ENCODE measurements at places on chromosomes 6 and 20.

DNA sequence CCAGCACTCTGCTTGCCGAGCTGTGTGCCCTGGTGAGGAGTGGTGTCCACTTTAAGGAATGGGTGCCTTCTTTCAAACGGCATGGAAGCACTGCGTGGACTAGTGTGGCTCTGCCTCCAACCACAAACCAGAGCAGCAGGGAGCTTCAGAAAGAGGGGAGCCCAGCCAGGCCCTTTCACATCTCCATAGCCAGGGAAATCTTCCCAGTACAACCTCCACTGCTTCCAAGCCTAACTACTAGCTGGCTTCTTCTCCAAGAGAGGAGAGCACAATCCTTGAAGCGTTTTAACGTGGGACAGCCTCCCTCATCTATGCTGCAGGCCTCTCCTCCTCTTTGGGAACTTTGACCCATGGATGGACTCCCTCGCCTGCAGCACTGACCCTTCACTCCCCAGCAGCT is 26.7 kb downstream of the TNXB start:
- no peak for DNase-seq

DNA sequence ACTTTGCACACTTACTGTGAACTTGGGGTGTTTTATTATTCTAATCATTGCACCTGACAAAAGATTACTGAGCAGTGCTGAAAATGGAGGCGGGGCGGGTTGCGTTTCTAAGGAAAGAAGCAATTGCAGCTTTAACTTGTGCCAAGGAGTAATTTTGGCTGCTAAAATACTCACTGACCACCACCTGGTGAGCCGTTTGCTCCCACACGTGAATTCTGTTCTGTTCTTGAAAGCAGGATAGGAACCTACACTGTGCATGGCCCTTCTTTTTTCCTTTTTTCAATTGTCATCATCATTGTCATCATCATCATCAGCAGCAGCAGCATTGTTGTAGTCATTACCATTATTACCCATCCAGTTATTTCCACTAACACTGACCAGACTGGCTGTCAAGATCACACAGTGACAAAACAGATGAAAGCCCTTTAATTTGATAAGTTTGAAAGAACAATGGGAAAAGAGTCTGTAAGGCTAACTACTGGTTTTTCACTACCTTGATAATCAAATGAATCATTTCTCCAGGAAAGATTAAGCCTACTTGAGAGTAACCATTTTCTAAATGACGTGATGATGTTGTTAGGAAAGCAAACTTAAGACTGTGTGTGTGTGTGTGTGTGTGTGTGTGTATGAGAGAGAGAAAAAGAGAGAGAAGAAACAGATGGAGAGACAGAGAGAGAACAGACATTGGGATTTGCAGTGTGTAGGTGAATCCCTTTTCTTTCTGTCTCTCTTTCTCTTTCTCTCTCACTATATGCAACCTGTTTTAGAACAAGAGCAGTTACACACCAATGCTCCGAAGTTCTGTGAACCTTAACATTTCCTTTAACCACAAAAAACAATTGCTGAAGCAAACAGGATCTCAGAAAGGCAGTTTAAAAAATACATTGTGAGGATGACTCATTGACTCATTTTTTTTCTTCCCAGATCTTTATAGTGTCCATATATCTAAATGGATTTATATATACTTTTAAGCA is 3.8 kb downstream of the RIPOR2 start:
- no peak for DNase-seq

- no peak for DNase-seq
These were observed 45.4 kb downstream of the ZBTB46 start for GRCh38 chr20:63785691-63786131.

GRCh38 chr6:55778705-55779104 is 96.7 kb downstream of the BMP5 start:
- no peak for DNase-seq

- no peak for DNase-seq
These were observed 31.1 kb upstream of the SLC35A1 start for GRCh38 chr6:87441711-87442110.

DNA sequence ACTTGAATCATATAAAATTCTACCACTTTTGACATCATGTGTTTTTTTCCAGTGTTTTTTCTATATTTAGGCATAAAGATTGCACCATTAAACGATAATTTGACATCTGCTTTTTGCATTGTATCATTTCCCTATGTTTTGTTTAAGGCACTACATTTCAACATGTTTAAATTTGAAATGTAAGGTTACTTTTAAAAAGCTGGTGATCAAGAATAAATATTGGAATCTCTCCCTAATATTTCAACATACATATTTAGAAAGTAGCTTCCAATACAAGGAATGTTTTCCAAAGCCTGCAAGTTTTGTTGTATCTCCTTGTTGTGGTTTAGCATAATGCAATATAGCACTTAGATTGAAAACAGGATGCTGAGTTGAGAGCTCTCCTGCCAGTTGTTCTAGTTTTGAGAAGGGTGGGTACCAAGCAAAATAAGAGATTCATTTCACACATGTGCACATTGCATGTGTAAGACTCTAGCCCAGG is 76.5 kb downstream of the SYNJ2 start:
- DNase-seq: no peak

GRCh38 chr20:40563296-40563950 is 125.6 kb downstream of the MAFB start:
- no peak for DNase-seq

- no peak for DNase-seq
These were observed 551.3 kb upstream of the CDH4 start for GRCh38 chr20:60700728-60701127.

DNA sequence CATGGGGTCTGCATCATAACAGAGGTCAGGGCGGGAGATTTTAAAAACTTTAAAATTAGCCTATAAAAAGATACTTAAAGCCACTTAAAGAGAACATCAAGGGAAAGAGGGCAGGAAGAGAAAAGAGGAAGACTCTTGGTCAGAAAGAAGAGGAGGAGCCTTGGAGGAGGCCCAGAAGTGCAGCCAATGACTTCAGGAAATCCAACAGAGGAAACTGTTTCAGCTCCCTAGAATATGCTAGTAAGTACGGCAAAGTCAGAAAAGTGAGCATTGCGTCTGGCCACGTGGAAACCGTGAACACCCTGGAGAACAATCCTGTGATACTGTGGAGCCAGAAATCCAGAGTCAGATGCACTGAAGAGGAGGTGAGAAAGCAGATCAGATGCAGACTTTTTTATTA is 22.5 kb upstream of the NHSL1 start:
- DNase-seq: no peak

- no peak for DNase-seq
These were observed 151.6 kb downstream of the BACH2 start for GRCh38 chr6:90144928-90145555.

GRCh38 chr6:104955927-104956730 is 778 bp upstream of the LIN28B start:
- no peak for DNase-seq

DNA sequence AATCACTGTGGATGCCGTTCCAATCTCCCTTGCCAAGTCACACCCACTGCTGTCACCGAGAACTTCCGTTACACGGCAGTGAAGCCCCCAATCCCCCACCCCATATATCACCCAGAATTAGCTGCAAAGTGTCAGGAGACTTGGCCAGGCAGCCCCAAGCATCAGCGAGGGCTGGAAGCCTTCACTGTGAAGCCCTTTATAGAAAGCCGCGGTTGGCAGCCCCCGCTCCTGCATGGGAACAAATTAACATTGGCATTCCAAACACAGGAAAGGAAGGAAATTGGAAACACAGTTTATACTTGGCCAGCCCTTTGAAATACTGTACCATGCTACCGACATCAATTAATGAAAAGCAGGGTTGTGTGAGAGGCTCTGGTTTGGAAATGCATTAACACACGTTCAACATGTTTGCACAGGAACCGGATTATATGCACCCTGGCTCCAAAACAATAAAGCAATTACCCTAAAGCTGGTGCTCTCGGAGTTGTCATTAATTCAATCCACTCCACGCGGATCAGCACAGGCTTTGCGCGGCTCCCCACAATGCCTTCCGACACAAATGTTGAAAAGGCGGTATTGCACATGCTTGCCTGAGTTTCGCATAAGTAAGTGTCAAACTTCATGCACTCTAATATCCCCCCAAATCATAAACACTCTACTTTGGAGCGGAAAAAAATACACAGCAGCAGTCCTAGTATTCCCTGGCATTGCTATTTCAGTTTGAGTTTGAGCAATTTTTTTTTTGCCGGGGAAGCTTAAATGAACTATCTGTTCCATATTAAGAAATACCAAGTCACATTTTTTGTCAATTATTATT is 7.1 kb downstream of the BMP7 start:
- no peak for DNase-seq

DNA sequence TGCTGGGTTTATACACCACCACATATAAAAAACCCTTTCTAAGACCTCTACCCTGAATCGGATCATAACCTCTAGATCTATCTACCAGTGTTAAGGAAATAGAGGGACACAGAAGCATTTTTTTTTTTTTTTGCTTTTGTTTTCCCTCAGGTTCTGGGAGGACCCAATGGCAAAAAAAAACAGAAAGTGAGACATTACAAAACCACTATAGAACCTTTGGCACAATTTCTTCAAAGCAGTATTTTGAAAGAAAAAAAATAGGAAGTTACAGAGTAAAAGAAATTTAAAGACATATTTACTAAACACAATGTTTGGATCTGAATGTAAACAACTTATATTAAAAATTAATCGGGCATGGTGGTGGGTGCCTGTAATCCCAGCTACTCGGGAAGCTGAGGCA is 1258.7 kb upstream of the GJE1 start:
- no peak for DNase-seq

DNA sequence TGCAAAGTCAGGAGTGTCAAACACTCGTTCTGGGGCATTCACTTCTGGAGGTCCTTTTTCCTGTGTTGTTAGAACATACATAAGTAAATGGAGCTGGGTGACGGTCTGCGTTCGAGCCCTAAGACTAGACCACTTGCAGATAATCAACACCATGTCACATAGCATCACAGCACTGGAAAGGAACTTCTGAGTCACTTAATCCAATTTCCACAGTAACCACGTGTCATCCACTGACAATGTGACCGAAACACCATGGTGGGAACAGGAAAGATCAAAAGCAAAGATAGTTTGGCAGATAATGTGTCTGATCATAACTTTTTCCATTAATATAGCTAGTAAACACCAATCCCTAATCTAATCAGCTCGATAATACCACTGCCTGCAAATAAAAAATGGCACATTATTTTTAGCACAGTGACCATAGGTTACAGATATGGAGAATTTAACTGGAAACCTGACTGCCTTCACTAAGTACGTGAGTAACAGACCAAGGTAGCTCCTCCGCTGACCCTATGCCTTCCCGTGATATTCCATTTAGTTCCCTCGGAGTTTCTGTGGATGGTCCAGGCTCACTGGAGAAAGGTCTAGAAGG is 34.8 kb downstream of the WRNIP1 start:
- no peak for DNase-seq

- DNase-seq: no peak
These were observed 873.7 kb downstream of the KIF16B start for GRCh38 chr20:15699431-15700146.

DNA sequence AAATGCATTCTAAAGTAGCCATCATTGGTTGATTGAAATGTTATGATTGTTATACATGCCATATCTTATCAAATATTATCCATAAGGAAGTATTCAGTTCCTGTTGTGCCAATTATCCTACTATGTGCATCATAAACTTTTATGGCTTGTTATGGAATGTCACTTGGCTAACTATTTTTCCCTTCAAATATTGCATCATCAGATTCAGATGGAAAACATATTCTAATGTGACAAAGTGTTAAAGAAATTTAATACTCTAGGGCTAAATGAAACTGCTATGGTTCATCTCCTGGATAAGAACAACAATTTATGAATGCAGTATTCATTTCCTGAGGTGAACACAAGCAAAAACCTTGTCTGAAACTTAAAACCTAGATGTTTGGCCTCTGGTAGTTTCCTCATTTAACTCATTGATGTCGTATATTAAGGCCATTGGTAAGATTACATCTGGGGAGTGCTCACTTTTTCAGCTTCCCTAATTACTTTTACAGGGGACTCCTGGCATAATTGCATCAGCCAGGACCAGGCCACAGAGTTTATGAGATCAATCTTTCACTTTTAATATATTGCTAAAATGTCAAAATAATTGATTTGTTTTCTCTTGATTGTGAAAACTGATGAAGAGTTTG is 134.9 kb upstream of the CEP162 start:
- no peak for DNase-seq

DNA sequence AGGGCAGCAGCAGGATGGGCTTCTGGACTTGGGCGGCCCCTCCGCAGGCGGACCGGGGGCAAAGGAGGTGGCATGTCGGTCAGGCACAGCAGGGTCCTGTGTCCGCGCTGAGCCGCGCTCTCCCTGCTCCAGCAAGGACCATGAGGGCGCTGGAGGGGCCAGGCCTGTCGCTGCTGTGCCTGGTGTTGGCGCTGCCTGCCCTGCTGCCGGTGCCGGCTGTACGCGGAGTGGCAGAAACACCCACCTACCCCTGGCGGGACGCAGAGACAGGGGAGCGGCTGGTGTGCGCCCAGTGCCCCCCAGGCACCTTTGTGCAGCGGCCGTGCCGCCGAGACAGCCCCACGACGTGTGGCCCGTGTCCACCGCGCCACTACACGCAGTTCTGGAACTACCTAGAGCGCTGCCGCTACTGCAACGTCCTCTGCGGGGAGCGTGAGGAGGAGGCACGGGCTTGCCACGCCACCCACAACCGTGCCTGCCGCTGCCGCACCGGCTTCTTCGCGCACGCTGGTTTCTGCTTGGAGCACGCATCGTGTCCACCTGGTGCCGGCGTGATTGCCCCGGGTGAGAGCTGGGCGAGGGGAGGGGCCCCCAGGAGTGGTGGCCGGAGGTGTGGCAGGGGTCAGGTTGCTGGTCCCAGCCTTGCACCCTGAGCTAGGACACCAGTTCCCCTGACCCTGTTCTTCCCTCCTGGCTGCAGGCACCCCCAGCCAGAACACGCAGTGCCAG is at the start of gene TNFRSF6B:
TNFRSF6B (plus strand) TSS at position 25 of the 729 bp plus-strand sequence; CDS start at position 141, 116 bp downstream.
- no peak for DNase-seq
